ENCODE measurements at places on chromosomes 7 and 10.

GRCh38 chr7:114243646-114244045 is 171.0 kb upstream of the FOXP2 start:
- no peak for DNase-seq

DNA sequence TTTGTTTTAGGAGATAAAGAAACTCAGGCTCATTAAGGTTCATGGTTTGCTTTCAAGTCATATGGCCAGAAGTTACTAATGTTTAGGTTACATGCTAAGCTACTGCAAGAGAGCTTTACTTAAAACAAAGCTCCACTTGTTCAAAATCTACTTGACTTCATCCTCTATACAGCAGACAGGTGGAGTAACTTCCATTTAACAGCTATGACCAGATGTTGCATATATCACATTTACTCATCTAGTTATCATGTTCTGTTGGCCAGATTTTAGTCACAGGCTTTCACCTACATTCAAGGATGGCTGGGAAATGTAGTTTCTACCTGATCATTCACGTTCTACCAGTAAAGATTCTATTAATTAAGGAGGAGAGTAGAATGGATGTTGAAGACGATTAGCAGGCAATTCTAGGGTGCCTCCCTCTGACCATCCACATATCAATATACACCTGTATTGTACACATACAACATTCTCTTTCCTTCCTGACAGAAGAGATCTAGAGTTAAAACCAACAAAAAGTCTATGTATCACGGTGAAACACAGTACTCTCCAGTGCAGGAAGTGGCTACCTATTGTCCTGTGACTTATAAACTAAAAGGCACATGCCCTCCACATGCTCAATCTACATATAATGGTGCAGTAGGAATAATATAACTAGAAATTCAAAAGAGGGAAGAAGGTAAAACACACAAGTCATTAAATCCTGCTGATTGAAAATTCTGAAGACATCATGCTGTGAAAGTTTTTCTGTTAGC is 488.0 kb downstream of the MDFIC start:
- no peak for DNase-seq

- DNase-seq = no peak
Observed at GRCh38 chr7:29636009-29636351, 72.3 kb downstream of the PRR15 start.

GRCh38 chr7:111760043-111760442 is 197.8 kb upstream of the IMMP2L start:
- DNase-seq = no peak

DNA sequence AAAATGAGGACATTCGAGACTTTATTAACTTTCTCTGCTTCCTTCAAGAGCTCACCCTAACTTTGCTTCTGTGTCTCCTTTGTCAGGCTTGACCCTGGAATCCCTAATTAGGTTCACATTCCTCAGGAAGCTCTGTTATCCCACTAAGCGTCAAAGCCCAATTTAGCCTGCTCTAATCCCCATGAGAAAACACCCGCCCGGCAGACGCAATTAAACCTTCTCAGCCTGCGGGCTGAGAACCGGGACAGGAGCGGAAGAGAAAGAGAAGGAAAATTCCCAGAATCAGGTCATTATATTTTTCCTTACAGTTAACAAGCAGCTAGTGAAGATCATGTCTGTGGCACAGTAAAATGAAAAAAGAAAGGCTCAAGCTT is 93.0 kb downstream of the TNS3 start:
- DNase-seq = no peak

DNA sequence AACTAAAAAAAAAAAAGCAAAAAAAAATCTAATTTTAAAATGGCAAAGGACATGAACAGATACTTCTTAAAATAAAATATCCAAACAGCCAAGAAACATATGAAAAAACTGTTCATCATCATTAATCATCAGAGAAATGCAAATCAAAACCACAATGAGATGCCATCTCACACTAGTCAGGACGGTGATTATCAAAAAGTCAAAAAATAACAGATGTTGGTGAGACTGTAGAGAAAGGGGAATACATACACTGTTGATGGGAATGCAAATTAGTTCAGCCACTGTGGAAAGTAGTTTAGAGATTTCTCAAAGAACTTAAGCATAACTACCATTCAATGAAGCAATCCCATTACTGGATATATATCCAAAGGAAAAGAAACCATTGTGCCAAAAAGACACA is 30.2 kb downstream of the COBL start:
- DNase-seq = no peak

DNA sequence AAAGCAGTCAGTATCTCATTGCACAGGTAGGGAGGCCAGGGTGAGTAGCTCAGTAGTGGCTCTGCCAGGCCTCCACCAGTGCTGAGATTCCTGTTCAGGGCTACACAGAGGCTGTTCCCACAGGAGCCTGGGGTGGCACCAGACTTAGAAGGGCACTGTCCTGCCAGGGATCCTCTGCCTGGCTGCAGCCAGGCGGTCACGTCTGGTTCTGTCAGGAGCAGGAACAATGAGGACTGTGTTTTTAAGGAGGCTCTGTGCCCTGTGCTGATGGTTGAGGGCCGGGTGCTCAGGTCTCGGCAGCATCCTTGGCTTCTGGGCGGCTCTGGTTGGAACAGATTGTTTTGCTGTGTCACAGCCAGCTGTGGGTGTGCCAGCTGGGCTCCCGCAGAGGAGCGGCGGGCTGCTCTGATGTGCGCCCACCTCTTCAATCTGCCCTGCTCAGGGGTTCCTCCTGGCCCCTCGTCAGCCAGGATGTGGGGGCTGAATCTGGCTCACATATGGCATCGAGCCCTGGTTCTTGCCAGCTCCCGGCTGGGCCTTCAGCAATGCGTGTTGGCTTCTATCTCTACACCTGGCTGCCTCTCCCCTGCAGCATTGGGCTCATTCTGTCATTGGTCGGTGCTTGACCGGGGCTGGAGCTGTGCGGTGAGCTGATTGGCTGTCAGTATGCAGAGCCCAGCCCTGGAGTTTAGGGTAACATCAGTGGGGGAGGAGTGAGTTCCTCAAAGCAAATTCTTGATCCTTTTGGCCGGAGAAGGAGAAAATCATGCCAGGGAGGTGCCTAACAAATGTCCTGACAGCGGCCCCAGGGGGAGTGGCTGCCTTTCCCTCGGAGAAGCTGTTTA is 41.2 kb downstream of the TACR2 start:
- DNase-seq = peak; percentile 57

- no peak for DNase-seq
Observed at GRCh38 chr7:1127001-1127400, 33.0 kb downstream of the ZFAND2A start.

DNA sequence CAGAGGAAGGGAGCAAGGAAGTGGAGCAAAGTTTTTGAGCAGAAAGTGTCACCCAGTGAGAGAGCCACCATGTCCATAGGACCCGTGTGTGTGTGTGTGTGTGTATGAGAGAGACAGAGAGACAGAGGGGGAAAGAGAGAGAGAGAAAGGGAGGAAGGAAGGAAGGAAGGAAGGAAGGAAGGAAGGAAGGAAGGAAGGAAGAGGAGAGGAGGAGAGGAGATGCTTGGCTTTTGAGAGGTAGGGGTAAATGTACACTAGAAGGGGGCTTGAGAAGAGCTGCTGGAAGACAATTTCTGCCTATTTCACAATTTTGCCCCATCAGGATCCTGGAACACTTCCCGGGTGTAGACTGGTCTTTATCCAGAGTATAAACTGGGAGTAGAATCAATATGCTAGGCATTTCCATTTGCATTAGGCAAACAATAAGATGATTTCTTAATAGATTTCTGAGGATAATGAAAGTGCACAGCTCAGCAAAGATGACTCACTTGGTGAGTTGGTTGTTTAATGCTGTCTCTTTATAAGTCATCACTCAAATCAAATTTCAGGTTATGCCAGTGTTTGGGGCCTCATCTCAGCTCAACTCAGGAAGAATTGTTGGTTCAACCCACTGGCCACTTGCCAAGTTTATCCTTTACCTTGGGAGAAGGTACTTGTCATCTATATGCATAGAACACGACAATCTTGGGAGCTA is 70.0 kb upstream of the FAM13C start:
- no peak for DNase-seq

DNA sequence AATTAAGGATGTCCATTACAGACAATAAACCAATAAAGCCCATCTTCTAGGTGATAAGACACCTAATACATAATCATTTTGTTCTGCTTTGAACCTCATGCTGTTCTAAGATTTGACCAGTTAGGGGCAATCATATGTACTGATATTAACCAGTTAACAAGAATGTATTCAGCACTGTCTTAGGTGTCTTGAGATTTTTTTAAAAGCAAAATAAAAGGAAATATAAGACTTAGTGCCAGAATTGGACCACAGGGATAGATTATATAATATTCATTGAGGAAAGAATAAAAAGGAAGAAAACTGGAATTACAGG is 32.0 kb downstream of the IMMP2L start:
- no peak for DNase-seq

DNA sequence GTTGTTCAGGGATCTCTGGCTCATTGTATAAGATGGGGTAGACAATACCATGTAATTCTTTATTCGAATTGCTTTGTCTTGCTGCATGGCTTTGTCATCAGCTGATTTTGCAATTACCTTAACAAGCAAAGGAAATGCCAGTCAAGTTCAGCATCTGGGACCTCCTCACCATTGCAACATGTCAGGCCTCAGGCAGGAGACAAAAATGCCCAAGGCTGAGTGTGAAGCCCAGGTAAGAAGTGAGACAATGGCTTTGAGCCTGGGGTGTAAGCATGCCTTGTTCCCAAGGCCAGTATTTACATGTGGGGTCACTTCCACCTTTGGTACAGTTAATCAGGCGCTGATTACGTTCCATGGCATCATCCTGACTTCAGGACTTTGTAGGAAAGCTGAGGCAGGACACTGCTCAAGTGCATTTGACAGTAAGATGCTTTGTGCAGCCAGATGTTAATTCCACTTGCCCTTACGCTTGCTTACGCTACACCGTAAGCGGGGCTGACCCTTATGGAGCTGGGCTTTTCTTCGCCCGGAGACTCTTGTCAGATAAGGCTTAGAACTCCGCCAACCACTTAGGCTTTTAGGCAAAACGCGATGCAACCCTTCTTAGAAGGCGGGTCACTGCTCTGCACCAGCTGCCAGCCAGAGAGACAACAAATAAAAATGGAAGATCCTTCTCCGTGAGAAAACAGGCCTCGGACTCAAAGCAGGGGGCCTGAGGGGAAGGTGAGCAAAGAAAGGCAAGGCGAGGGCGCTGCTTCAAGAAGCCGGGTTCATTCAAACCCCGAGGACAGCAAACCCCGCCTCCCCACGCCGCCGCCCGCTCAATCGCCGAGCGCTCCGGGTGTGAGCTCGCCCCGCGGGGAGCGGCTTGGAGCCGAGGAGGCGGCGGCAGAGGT is 1.3 kb upstream of the SP4 start:
- no peak for DNase-seq

- no peak for DNase-seq
Observed at GRCh38 chr7:80324032-80324431, 187.8 kb downstream of the GNAT3 start.

- DNase-seq = no peak
Observed at GRCh38 chr7:73431041-73431835, 2.3 kb upstream of the FZD9 start.

GRCh38 chr10:62749093-62749683 is 55.3 kb upstream of the ADO start:
- DNase-seq = no peak

DNA sequence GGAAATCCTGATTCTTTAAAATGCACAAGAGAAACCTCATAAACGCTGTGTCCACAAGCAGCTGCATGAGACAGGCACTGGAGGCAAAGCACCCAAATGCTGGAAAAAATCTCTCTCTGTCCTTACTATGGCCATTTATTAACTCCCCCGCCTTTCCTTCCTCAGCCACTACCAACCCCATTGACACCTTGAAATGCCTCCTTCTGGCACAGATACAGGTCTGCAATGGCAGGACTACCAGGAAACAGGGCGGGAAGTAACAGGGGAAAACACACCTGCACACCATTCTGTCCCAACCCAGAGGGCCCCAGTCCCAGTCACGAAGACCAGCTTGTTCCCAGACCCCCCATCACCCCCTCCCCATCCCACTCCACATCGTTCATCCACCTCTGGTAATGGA is 224.3 kb downstream of the PARD3 start:
- DNase-seq = no peak

GRCh38 chr7:74429153-74429747 is 24.5 kb upstream of the GTF2IRD1 start:
- no peak for DNase-seq

GRCh38 chr7:7996568-7996967 is 28.0 kb downstream of the GLCCI1 start:
- no peak for DNase-seq

- no peak for DNase-seq
Observed at GRCh38 chr10:13644866-13645265, 58.1 kb downstream of the PRPF18 start.

GRCh38 chr7:122438006-122438405 is 133.5 kb upstream of the FEZF1 start:
- no peak for DNase-seq

GRCh38 chr10:24982319-24983112 is 30.1 kb upstream of the PRTFDC1 start:
- DNase-seq = no peak

DNA sequence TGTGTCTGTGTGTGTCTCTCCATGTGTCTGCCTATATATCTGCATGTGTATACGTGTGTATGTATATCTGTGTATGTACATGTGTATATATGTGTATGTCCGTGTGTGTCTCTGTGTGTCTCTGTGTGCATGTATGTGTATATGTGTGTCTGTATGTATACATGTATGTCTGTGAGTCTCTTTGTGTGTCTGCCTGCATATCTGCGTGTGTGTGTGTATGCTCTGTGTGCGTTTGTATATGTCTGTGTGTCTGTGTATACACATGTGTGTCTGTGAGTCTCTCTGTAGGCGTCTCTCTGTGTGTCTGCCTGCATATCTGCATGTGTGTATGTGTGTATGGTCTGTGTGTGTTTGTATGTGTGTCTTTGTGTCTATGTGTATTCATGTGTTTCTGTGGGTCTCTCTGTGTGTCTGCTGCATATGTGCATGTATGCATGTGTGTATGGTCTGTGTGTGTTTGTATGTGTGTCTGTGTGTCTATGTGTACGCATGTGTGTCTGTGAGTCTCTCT is 23.7 kb upstream of the KLF6 start:
- no peak for DNase-seq

DNA sequence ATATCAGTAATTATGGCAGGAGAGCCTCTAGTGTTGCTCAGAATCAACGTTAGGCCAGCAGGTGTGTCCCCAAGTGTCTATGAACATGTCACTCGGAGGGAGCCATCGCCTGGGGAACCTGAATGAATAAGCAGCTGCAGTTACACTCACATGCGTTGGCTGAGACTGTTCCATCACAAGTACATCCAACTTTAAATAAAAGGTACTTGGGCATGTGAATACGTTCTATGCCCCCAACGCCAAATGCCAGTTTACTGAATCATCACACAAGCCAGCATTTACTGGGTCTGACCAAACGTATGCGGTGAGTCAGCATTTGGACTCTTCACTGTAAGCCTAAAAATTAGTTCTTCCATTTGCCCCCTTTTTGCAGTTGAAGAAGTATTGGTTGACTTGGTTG is 207.6 kb upstream of the PLXNA4 start:
- DNase-seq = no peak

- no peak for DNase-seq
Observed at GRCh38 chr10:100307684-100308083, 21.2 kb upstream of the BLOC1S2 start.

DNA sequence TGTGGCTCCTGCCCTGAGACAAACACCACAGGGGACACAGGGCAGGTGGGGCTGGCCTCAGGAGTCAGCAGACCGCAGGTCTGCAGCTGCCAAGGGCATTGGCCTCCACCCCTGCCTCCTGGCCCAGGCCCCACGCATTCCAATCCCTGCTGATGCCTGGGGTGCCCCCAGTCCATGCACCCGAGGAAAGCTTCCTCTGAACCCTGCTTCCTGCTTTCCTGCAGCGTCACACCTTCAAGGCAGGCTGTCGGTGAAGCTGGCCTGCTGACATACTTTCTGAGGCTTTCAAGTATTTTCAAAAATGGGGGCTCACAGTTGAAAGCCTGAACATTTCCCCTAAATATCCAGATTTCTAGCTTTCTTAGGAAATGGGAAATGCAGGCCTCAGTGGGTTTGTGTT is 22.5 kb upstream of the ANTXRL start:
- no peak for DNase-seq

All from right lung (tissue), 10 donors.